Effector CD4-positive, alpha-beta T cell (primary cell): ENCODE measurements at places on chromosomes 5 and 9.

GRCh38 chr5:141692919-141693725, 11.1 kb upstream of the ARAP3 start:
- peak; percentile 58 for DNase-seq

DNA sequence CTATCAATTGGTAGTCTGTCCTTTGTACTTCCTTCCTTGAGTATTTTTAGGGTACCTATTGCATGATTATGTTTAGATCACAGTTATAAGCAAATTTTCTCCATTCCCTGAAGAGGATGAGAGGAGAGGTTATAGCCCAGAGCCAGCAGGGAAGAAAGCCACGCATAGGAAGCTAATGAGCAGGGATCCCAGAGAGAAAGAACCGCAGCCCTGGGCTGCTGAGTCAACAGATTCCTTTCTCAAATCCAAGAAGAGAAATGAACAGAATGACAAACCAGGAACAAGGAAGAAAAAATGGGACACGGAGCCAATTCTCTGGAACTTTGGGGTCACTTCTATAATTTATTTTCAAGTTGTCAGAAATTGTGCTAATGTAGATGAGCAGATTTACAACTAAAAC, 284.5 kb downstream of the RFX3 start:
- no peak for DNase-seq

DNA sequence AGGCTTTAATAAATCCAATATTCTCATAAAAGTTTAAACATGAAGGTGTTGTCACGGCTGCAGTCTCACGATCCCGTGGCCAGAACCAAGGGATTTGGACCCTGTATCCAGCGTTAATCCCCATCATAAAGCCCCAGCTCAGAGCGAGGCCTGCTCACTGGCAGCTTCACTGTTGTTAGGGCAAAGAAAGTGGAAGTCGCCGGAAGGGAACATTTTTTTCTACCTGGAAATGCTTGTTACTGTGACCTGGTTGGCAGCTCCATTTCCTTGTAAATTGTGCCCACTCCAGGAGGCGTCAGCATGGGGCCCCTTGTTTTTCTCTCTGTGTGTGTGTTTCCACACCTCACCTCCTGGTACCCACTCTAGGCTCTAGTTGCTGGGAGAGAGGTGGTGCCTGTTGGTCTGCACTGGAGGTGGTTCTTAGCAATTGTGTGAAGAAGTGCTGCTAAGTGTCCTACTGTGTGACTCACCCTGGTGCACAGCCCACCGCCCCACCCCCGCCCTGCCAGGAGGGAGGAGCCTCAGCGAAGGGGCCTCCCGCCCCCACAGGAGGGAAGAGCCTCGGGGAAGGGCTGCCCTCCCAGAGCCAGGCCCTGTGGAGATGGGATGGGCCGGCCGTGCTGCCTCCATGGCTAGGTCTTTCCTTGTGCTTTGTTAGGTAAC, 105.1 kb downstream of the EHMT1 start:
- no peak for DNase-seq

DNA sequence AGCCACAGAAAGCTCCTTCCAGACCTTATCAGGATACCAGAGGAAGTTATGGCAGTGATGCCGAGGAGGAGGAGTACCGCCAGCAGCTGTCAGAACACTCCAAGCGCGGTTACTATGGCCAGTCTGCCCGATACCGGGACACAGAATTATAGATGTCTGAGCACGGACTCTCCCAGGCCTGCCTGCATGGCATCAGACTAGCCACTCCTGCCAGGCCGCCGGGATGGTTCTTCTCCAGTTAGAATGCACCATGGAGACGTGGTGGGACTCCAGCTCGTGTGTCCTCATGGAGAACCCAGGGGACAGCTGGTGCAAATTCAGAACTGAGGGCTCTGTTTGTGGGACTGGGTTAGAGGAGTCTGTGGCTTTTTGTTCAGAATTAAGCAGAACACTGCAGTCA, 70.8 kb upstream of the ENTREP1 start:
- no peak for DNase-seq

GRCh38 chr5:73496984-73497457, 1.2 kb upstream of the BTF3 start:
- no peak for DNase-seq

DNA sequence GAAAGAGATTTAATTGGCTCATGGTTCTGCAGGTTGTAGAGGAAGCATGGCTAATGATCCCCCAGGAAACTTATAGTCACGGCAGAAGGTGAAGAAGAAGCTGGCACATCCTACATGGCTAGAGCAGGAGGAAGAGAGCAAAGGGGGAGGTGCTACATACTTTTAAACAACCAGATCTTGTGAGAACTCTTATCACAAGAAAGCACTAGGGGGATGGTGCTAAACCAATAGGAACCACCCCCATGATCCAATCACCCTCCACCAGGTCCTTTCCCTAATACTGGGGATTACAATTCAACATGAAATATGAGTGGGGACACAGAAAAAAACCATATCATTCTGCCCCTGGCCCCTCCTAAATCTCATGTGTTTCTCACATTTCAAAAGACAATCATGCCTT, 147.2 kb upstream of the EPB41L4A start:
- no peak for DNase-seq

DNA sequence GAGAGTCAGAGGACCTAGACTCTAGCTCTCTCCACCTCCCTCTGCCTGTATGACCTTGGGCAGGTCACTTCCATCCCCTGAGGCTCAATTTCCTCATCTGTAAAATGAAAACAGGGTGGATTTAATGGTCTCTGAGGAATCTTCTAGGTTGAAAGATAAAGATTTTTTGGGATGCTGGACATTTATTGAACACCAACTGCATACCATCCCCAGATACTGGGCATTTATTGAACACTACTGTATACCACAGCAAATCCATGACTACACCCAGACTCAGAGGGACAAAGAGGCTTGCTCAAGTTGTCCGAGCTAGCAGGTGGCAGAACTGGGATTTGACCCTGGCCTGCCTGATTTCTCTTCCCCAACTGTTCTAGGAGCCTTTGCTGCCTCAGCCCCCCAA, 25.0 kb upstream of the CPLX2 start:
- no peak for DNase-seq
